ENCODE measurements at places on chromosomes 2 and 18.

- no peak for DNase-seq
Observed at GRCh38 chr18:39998317-39998716, 1956.7 kb upstream of the PIK3C3 start.

DNA sequence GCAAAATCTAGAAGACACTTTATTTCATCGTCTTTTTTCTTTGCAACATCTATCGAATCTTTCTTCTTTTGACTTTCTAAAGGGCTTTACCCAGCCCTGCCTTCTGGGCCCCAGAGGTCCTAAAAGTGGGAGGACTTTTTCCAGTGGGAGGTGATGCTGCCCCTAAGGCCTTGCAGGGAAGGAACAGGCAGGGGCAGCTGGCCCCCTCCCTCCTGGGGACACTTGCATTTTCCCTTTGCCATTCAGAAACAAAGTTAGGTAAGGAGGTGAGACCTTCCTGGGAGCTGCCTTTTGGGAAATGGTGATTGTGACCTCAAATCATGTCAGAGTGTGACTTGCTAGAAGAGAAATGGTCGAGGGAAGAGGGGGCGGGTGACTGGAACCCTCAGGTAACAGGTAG is 132.7 kb downstream of the GLI2 start:
- no peak for DNase-seq

DNA sequence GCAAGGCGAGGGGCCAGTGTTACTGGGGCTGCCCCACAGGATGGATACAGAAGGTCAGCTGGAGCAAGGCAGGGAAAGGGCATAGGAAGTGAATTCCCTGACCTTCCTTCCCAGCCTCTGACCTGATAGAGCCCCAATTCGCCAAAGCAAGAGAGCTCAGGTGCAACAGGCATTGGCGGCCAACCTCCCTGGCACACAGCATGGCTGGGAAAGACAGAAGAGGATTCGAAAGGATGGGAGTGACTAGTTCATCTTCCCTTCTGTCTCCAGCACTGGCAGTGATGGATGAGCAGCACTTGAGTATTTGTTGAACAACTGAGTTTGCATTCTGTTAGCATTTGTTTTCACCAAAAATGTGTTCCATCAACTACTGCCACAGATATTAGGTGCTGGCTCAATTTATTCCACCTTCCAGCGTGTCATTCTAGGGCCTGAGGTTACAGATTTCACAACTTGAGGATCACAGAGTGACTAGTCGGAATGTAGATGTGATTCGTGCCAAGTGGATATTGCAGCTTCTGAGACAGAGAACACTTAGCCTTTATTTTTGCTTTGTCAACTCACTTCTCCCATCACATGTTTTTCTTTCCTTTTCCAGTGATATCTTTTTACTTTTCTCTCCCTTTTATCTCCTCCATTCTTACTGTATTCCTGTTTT is 6.2 kb downstream of the COPS8 start:
- DNase-seq, result no peak

- no peak for DNase-seq
Observed at GRCh38 chr2:219296631-219297391, 12.4 kb downstream of the PTPRN start.

DNA sequence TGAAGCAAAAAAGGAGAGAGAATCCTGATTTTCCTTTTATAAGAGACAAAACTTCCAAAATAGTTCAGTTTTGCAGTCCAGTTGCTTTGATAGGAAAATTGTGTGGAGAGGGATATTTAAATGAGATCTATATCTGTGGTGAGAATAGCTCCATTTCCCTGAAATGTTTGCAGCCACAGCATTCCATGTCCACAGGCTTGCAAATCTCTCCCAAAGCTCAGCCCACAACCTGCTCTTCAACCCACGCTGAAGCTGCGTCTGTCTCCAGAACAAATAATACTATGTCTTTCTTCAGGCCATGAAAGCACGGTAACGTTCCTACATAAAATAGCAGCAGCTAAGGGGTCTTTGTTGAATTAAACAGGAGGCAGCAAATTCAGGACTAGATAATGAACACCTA is 31.8 kb downstream of the TMEM17 start:
- DNase-seq, result no peak

Data from umbilical cord (tissue), 2 donors.